ENCODE measurements at places on chromosomes 1 and 21.

GRCh38 chr1:24906760-24907490, 23.2 kb downstream of the RUNX3 start:
- DNase-seq = no peak

- no peak for DNase-seq
These were observed 83.8 kb downstream of the NIBAN1 start for GRCh38 chr1:184890539-184890973.

GRCh38 chr1:1371746-1372711, 3.0 kb downstream of the AURKAIP1 start:
- DNase-seq = peak; percentile 43

- no peak for DNase-seq
These were observed 61.7 kb downstream of the ATF6 start for GRCh38 chr1:161827786-161828185.

DNA sequence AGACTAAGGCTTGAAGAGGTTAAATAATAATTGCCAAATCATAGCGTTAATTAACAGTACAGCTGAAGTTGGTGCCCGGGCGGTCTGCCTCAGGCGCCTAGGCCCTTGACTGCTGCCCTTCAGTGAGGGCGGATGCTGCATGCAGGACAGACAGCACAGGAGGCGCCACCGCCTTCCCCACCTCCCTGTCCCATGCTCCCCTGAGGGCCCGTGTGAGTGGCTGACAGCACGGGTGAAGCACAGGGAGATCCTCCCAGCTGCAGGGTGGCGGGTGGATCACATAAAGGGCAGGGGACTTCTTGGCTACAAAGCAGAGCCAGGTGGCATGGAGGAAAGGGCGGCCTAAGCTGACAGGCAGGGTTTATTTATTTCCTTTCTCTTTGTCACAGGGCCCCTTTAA, 49.1 kb downstream of the DDX20 start:
- no peak for DNase-seq

- DNase-seq = no peak
These were observed 90.1 kb upstream of the SIM2 start for GRCh38 chr21:36608897-36609225.

DNA sequence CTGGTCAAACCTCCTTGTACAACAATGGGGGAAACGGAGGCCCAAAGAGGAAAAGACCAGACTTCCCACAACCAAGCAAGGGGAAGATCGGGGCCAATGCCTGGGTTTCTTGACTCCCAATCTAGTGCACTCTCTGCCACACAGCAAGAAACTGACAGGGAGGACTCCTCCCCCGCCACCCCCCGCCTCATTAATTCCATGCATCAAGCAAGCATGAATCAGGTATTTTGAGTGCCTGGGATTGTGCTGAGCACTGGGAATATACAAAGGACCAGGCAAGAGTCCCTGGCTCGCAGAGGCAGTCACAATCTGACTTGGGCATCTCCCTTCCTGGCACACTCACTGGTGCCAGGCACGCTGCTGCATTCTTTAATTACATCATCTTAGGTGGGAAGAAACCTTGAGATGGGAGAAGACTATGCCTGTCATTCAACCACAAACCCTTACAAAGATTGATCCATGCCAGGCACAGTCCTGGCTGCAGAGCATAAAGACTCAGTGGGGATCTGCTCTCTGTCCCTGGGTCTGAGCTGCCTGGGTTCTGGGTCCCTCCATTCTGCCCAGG, 4.4 kb upstream of the KCNC4 start:
- DNase-seq = no peak

DNA sequence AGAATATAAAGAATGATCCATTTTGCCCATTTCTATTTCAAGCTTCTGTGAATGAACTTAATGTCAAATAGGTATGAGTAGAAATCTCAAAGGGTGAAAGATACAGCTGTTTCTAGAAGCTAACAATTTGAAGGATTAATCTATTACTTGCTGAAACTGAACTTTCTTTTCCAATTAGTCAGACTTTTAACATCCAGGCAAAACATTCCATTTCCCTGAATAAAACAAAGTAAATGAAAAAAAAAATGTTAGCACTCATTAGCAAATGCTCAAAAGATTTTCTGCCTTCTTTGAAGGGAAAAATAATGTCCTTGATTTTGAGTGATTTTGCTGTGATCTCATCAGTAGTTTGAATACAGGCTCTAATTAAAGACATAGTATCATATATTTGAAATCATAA, 447.6 kb upstream of the PRMT6 start:
- no peak for DNase-seq

- DNase-seq = no peak
These were observed 34.1 kb upstream of the FHAD1 start for GRCh38 chr1:15212954-15213291.

DNA sequence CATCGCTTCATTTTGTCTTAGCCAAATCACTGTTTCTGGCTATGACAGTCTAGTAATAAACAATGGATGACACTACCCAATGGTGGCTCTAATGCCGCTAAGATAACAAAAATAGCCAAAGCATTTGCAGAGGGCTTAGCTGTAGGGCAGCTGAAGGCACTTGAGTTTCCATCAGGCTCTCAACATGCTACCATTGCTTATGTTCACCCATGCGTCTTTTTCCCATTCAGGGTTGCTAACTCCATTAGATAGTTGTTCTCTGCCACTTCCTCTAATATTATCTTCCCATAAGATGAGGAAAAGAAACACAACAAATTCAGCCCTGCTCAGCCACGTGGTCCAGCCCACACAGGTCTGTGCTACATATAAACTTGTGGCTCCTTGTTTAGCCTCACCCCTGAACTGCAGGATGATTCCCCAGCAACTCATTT, 159.6 kb downstream of the TOMM20 start:
- DNase-seq = peak; percentile 87

- no peak for DNase-seq
These were observed 54.9 kb downstream of the CD46 start for GRCh38 chr1:207806531-207807325.

DNA sequence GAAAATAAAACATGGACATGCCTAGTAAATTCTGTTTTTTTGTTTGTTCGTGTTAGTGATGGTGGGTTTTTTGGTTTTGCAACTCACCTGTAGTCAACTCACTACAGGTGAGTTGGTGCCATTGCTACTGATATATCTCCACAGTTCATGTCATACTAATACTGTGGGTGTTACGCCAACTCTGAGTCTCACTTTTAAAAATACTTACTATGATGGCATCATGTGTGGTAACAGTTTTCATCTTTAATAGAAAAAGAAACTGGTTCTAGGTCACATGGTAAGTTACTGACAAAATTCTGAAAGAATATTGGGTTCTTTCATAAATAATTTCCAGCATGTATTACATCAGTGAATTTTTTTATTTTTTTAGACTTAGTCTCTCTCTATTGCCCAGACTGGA, 38.0 kb downstream of the TSNAX start:
- DNase-seq = peak; percentile 71

DNA sequence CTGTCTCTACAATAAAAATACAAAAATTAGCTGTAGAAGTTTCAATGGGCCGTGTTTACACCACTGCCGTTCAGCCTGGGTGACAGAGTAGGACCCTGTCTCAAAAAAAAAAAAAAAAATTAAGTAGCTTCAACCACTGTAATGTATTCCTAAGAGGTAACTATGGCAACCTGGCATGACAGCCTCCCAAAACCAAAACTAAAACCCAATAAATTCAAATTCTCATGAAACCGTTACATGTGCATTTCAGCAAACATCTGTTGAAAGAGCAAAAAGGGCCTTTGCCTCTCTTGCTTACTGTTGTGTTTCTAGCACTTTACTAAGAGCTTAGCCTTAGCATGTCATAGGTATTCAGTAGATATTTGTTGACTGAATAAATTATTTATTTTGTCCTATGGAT, 33.5 kb downstream of the ODR4 start:
- DNase-seq = peak; percentile 9

GRCh38 chr1:11929849-11930248, 3.6 kb upstream of the KIAA2013 start:
- peak; percentile 31 for DNase-seq

GRCh38 chr1:155910621-155911121, 478 bp downstream of the RIT1 start:
- DNase-seq = peak; percentile 31

DNA sequence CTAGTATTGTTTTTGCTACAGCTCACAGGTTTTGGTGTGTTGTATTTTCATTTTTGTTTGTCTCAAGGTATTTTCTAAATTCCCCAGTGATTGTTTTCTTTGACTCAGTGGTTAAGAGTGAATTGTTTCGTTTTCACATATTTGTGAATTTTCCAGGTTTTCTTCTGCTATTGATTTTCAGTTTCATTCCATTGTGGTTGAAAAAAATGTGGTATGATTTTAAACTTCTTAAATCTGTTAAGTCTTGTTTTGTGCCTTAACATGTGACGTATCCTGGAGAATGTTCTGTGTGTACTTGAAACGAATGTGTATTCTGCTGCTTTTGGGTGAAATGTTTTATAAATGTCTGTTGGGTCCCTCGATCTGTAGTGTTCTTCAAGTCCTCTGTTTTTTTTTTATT, 117.9 kb downstream of the KIF26B start:
- no peak for DNase-seq

DNA sequence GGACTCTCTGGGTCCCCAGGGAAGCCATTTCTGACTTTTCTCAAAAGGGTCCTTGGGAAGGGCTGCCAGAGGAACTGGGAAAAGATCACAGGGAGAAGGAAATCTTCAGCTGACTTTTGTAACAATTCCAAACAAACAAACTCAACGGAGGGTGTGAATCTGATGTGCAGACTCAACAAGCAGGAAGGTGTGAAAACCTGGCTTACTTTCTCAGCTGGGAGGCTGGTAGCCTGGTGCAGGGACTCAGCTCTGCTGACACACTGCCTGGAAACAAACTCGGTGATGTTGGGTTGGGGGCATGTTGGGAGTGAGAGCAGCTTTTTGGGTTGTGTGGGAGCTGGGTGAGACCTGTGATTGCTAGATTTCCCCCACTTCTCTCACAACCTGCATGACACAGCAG, 10.2 kb upstream of the HSD3B2 start:
- no peak for DNase-seq

GRCh38 chr1:55472784-55473183, 257.6 kb upstream of the USP24 start:
- DNase-seq = no peak

DNA sequence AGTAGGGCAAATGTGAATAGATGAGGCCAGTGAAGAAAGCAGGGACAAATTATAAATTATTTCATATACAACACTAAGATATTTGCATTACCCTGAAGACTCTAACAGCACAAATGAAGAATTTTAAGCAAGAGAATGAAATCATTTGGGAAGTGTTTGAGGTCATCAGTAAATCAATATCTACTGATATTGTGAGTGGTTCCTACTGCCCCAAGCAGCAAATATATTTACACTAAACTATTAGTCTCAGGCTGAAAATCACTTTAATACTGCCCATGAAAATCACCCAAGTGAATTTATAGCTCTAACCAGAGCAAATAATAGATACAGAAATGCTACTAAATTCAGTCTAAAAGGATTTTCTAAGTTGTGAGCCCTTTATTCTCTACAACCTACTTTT, 163.6 kb downstream of the KCNT2 start:
- DNase-seq = no peak

DNA sequence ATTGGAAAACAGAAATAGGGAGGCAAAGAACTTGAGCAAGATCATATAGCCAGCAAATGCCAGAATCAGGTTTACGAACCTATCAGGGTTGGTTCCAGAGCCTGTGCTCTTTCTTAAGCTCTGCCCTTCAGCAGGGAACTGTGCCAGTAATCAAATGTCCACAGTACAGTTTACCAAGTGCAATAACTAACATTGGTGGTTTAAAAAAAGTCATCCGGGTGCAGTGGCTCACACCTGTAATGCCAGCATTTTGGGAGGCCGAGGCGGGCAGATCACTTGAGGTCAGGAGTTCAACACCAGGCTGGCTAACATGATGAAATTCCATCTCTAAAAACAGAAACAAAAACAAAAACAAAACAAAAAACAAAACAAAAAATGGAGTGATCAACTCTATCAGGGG, 182.7 kb downstream of the LMX1A start:
- DNase-seq = no peak

DNA sequence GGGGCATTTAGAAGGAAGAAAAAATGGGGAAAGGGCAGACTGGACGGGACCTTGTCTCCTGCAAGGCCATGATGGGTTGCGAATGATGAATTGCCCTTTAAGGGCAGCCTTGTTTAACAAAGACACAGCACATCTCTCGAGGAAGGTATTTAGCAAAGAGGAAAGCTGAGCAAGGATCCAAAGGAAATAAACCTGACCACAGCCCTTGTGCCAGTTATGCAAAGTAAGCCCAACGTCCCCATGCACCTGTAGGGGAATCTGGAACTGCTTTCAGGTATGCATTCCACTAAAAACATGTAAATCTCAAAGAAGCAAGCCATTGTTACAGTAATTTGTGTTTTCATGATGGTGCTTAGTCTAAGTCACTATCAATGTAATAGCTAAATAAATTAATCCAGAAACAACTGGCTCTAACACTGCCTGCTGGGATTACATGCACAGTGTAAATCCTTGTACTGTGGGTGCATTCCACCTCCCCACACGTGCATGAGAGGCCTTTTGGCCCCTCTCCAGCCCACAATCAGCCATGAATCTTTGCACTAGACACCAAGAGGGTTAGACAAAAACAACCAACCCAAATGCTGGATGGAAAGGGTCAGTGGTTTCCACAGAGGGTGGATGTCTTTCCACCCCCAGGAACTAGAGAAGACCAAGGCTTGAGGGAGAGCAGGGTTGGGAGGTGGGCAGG, 228.8 kb upstream of the KAZN start:
- no peak for DNase-seq

- DNase-seq = no peak
These were observed 119.6 kb downstream of the AK5 start for GRCh38 chr1:77401384-77401783.

GRCh38 chr1:236083650-236084385, 18.9 kb upstream of the NID1 start:
- DNase-seq = no peak

GRCh38 chr21:34282223-34282622, 81.6 kb upstream of the KCNE2 start:
- peak; percentile 88 for DNase-seq

GRCh38 chr1:43565600-43566360, 35.1 kb downstream of the PTPRF start:
- DNase-seq = peak; percentile 23

GRCh38 chr1:117585086-117585485, 20.8 kb upstream of the TENT5C start:
- no peak for DNase-seq

DNA sequence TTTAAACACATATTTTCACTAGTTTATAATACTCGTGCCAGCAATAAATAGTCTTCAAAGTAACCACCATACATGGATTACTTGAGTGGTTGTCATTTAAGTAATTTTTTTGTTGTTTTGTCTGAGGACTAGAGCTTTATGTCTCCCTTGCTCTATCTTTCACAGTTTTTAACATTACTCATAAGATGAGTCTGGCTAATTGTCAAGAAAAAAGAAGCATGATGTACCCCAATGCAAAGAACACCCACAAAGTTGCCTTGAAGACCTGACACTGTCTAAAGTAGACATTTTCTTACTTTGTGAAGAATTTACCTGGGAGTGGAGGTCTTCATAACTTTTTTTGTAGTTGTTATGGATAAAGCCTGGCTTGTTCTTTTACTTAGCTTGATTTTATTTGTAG, 210.4 kb upstream of the BRINP3 start:
- no peak for DNase-seq

DNA sequence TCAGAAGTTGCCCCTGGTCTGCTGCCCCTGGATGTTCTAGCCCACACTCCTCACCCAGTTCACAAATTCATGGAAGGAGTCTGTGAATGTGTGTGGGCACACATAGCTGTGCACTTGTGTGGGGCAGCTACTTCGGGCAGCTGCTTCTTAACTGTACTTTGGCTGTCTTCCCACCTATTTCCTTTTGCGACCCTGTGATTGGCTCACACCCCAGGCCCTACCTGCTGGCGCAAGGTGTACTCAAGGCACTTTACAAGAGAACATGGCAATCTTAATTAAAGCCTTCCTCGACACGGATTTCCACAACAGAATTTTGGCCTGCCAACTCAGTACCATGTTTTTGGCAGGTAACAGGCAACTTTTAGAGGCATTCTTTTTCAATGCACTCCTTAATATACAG, 86.5 kb upstream of the CTTNBP2NL start:
- no peak for DNase-seq

Data from inflammatory macrophage treated with lipopolysaccharide for 4 hours (primary cell).